ENCODE measurements at places on chromosomes 7 and 10. TPM values are rescaled to one million over a fixed set of nuclear protein-coding genes. Genes with fewer than 3 reads are reported as not detected.

GRCh38 chr10:1043532-1043995 is 5.4 kb downstream of the IDI1 start:
- no peak for DNase-seq
- no peaks in the 10 kb centered on the region for H3K27me3 ChIP-seq
- peak overlapping the region; percentile 74 for H3K4me3 ChIP-seq

GRCh38 chr10:86287110-86287793 is 79.3 kb downstream of the GRID1 start:
- no peak overlapping the region for H3K27ac ChIP-seq
- DNase-seq = no peak

DNA sequence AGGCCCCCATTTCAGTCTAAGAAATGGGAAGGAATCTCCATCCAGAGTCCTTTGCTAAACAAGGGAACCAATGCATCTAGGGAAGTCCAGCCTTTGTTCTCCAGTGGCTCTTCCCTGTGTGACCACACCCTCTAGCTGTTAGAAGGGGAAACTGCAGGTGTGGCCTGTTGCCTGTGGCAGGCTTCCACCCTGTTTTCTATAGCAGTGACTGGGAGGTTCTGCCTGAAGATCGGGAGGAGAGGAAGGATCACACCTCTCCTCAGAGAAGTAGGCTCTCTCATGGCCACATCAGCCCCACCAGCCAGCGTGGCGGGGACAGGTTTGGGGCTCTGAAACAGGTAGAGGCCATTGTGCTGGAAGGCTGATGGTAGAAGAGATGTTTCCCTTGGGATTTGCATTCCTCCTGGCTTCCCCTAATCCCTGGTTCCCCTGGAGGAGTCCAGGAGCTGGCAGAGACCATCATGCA is 47.7 kb upstream of the TRIM8 start:
- DNase-seq = no peak
- peak overlapping the region; percentile 75 for H3K27ac ChIP-seq
- H3K36me3 ChIP-seq = peaks cover 2% of the 10 kb centered on the region
- H3K4me3 ChIP-seq = peak overlapping the region; percentile 16
- peaks cover 39% of the 10 kb centered on the region for H3K4me1 ChIP-seq
- H3K27me3 ChIP-seq = no peaks in the 10 kb centered on the region

DNA sequence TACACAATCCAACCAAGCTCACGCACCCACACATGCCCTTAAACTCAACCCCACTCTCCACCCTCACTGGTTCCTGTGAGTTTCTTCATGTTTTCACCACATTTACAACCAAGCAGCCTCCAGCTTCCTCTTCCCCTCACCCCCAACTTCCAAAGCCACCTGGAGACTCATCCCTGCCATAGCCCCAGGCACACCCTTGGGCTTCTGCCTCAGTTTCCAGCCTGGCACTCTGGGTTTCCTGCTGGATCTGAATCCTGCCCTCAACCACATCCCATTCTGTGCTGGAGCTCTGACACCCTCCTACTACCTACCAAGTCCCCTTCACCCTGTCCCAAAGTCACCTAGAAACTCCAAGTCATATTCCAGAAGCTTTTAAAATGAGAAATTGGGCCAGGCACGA is 29.4 kb downstream of the CCDC3 start:
- no peak for DNase-seq
- no peaks in the 10 kb centered on the region for H3K4me1 ChIP-seq
- no peak overlapping the region for H3K4me3 ChIP-seq
- H3K27ac ChIP-seq = no peak overlapping the region
- H3K36me3 ChIP-seq = peaks cover 2% of the 10 kb centered on the region

The SLC29A3 gene
- total RNA-seq = 5.3 TPM

DNA sequence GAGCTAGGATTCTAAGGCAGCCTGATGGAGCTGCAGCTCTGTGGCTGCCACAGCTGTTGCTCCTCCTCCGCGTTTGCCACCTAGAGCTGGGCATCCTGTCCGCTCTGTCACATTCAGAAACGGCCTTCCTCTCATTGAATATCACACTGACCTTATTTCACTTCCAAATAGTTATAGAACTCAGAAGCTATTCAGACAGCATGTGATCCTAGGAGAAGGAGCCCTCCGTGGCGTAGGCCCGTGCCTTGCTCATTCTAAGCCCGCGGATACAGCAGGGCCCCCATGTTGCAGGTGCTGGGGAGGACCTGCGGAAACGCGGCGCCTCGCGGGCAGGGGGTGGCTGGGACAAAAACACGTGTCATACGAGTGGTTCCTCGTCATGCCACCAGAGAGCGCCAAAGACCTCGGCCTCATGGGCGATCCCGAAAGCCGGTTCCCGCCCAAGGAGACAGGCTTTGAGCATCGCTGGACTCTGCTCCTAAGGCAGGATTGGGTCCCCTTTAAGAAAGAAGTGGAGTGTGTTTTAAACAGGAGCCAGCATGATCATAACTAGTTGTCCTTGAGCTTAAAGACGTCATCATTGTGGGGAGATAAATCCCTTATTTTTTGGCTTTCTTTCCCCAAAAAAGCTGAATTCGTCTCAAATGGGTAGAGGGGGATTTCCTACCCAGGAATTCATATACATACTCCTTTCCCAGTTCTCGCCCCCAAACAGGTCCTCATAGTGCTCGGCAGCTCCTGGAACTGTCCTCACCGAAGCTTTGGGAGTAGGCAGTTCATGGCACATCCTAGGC is 17.9 kb upstream of the FIGNL1 start:
- H3K27ac ChIP-seq = no peak overlapping the region
- H3K4me1 ChIP-seq = peaks cover 5% of the 10 kb centered on the region
- peak; percentile 80 for DNase-seq

The HOXA1 gene
- 3.5 TPM for total RNA-seq

GRCh38 chr7:24926623-24927524 is 53.1 kb downstream of the OSBPL3 start:
- H3K4me3 ChIP-seq = no peak overlapping the region
- no peak for DNase-seq
- H3K27ac ChIP-seq = no peak overlapping the region
- H3K36me3 ChIP-seq = no peaks in the 10 kb centered on the region
- H3K4me1 ChIP-seq = peaks cover 4% of the 10 kb centered on the region

The AKR1C3 gene
- total RNA-seq = not detected

DNA sequence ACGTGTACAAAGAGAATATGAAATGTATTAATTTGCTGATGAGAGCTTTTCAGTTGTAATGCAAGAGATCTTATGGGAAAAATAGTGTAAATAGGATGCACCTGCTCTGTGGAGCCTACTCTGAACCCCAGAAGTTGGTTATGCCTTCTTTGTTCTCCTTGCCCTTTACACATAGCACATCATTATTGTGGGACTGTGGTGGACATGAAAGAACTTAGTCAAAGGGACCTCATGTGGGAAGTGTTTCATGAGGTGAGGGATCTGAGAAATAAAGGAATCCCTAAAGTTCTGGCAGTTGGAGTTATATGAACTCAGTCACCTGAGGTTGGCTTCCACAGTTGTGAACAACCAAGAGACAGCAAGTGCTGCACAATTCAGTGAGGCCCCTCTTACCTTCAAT is 66.1 kb downstream of the GRM8 start:
- H3K4me1 ChIP-seq = peaks cover 6% of the 10 kb centered on the region
- H3K4me3 ChIP-seq = no peak overlapping the region
- H3K27me3 ChIP-seq = peaks cover 11% of the 10 kb centered on the region
- DNase-seq = no peak

DNA sequence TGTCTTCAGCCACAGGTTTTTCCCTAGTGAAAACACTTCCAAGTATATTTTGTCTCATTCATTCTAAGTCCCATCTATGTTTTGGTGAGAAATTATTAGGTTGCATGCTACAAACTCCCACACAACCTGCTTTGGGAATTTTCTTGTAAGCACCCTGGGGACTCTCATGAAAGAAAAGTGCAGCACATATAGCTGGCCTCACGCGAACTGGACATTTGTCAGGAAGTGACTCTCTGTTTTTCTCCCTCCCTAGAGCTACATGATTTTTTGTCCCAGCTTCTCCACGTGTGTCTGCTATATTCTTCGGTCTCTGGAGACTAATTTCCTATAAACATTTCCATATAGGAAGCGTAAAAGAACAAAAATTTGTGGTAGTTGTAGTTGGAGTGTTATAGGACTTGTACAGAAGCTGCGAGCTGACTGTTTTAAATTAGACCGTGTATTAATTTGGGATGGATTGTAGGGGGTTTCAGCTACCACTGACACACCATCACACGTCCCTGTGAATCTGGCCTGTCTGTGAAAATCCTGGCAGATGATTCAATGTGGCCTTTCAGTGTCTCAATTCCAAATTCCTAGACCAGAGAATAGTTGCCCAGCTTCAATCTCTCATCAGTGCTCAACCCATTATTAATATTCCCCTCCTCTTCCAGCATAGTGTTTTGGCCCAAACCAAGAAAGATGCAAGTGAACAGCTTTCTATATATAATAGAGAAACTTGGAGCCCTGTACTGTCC is 40.2 kb downstream of the ARL4A start:
- H3K27ac ChIP-seq = no peak overlapping the region
- H3K36me3 ChIP-seq = no peaks in the 10 kb centered on the region
- H3K4me3 ChIP-seq = no peak overlapping the region
- H3K4me1 ChIP-seq = peaks cover 26% of the 10 kb centered on the region
- no peaks in the 10 kb centered on the region for H3K27me3 ChIP-seq

The VPS37D gene
- 10.0 TPM for total RNA-seq

The AKR1C4 gene
- total RNA-seq = not detected

The ASZ1 gene
- total RNA-seq = not detected

The PON1 gene
- not detected for total RNA-seq

The RALA gene
- 39.2 TPM for total RNA-seq

DNA sequence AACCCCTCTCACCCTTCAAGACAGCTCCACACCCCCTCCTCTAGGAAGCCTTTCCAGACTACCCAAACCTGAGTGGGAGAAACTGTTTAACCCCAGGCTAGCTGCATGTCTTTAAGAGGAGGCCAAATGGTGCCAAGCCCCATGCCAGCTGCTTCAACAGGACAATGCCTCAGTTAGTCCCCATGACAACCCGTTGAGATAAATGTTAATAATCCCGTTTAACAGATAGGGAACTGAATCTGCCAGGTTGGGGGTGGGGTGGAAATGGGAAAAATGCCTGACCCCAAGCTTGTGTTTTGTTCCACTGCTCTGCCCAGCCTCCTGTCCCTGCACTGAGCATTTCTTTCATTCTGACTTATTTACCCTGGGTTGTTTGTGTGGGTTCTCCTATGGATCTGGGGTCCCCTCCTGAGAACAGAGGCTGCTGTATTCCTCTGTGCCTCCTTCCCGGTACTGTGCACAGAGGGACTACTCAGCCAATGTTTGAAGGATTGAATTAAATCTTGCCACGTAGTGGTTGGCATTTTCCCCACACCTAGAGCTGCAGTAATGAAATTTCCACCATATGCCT is 452.6 kb upstream of the ZMIZ1 start:
- DNase-seq = no peak
- H3K27ac ChIP-seq = no peak overlapping the region
- H3K4me3 ChIP-seq = no peak overlapping the region
- no peaks in the 10 kb centered on the region for H3K27me3 ChIP-seq
- peaks cover 30% of the 10 kb centered on the region for H3K4me1 ChIP-seq

GRCh38 chr10:28241741-28242399 is 61.0 kb downstream of the MPP7 start:
- H3K4me1 ChIP-seq = peaks cover 8% of the 10 kb centered on the region
- no peak overlapping the region for H3K27ac ChIP-seq
- H3K36me3 ChIP-seq = no peaks in the 10 kb centered on the region

The SCART1 gene
- 1.6 TPM for total RNA-seq

DNA sequence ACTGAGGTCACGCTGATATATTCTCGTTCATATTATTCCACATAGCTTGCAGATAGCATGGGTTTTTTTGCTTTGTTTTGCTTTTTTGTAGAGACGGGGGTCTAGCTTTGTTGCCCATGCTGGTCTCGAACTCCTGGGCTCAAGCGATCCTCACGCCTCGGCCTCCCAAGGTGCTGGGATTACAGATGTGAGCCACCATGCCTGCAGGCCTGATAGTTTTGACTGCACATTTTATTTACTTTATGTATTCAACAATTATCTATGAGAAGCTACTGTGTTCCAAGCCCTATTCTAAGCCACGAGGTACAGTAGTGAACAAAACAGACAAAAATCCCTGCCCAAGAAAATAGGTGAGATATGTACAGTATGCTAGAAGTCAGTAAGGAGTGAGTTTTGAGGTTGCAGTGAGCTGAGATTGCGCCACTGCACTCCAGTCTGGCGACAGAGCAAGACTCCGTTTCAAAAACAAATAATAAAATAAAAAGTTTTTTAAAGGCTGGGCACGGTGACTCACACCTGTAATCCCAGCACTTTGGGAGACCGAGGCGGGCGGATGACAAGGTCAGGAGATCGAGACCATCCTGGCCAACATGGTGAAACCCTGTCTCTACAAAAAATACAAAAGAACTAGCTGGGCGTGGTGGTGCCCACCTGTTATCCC is 1.3 kb upstream of the YWHAG start:
- H3K4me1 ChIP-seq = peaks cover 47% of the 10 kb centered on the region
- no peak for DNase-seq
- H3K27ac ChIP-seq = peak overlapping the region; percentile 99
- no peaks in the 10 kb centered on the region for H3K27me3 ChIP-seq
- H3K36me3 ChIP-seq = peaks cover 11% of the 10 kb centered on the region
- peak overlapping the region; percentile 97 for H3K4me3 ChIP-seq

DNA sequence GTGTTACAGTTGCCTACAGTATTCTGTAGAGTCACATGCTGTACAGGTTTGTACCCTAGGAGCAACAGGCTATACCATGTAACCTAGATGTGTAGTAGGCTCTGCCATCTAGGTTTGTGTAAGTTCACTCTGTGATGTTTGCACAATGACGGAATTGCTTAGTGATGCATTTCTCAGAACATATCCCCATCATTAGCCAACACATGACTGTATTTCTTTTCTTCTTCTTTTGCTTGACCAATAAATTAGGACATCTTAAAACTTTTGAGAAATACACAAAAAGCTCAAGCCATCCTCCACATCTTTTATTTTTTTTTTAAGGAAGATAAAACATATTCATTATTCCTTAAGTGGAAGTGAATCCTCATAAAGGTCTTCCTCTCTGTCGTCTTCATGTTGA is 5.4 kb upstream of the PFKFB3 start:
- H3K4me1 ChIP-seq = peaks cover 13% of the 10 kb centered on the region
- no peak for DNase-seq
- no peaks in the 10 kb centered on the region for H3K36me3 ChIP-seq
- H3K4me3 ChIP-seq = no peak overlapping the region
- H3K27me3 ChIP-seq = peaks cover 39% of the 10 kb centered on the region
